ENCODE measurements at places on chromosomes 13 and 19. TPM values are rescaled to one million over a fixed set of nuclear protein-coding genes. Genes with fewer than 3 reads are reported as not detected.

Gene PLA2G4C
- total RNA-seq = 32.7 TPM

Gene AMER2
- total RNA-seq = 0.04 TPM

Gene RELB
- 27.4 TPM for total RNA-seq

Gene LILRB5
- total RNA-seq = 24.1 TPM

Gene ZNF93
- 3.6 TPM for total RNA-seq

- no peak for DNase-seq
Measured at GRCh38 chr13:109113427-109113826, 484.0 kb downstream of the MYO16 start.

DNA sequence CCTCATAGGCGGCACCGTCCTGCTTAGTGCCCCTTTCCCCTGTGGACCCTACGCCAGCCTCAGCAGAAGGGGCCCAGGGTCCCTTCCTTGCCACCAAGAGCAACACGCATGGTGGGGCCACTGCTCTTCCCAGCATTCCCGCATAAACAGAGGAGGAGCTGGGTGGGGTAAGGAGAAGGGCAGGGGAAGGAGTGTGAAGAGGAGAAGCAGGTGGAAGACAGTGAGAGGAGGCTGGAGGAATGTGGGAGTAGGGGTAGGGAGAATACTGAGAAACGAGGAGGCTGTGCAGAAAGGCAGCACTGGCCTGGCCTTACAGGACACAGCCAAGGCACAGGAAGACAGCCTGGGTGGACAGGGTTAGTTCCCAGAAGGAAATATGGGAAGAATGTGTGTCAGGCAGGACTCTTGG is 43.9 kb downstream of the ZNF331 start:
- DNase-seq = no peak

DNA sequence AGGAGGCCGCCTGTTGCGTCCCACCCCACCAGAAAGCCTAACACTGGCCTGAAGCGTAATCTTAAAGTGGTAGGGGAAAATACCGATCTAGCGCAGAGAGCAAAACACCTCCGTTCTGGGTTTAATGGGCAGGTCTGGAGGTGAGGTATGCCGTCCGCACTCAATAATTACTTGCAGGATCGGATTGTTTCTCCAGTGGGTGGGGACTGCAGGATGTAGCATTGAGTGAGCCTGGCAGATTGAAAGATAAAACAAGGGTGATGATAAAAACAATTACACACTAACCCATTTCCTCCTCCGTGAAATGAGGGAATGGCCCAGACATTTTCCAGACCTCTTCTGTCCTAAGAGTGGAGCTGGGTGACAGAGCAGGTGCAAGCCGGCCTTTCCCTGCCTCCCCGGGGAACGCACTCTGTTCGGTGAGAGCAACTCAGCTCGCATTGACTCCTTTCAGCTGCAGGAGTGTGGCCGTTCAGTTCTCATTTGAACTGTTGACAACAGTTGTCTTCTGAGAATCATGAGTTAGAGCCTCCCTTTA is 110.2 kb upstream of the DOCK9 start:
- DNase-seq = no peak

DNA sequence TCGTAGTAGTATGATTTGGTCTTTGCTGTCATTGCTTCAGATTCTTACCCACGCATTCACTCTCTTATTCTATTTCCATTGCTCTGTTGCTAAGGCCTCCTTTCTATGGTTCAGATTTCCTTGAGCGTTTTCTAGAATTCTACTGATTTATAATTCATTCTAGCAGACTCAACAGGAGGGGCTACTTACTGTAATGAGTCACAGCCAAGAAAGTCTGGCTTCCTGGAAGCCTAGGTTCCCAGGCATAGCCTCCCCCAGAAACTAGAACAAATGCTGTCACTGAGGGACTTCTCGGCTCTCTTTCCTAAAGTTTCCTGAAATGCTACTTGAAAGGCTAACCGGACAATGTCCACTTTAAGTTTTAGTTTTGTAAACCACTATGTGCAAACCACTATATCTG is 47.7 kb upstream of the SPATA13 start:
- no peak for DNase-seq

- DNase-seq = no peak
Measured at GRCh38 chr13:97295283-97296182, 73.4 kb downstream of the MBNL2 start.

- no peak for DNase-seq
Measured at GRCh38 chr13:99617474-99618255, 116.4 kb downstream of the TM9SF2 start.

DNA sequence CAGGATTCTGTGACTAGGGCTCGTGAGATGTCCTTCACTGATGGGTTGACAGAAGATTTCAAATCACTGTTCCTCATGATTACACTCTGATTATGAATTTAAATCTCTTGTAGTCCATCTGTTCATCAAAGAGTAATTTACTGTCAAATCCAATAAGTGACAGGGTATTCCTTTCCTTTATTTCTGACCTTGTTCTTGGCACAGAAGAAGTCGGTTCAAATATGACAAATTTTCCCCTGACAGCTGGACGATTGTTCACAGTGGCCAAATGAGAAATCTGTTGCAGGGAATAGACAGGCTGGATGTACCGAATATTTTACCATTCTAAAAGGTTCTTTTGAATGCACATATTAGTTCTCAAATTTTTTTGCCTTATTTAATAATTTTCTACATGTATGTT is 767.3 kb upstream of the GPC6 start:
- DNase-seq = no peak

GRCh38 chr13:103931331-103931845 is 865.2 kb upstream of the SLC10A2 start:
- no peak for DNase-seq

DNA sequence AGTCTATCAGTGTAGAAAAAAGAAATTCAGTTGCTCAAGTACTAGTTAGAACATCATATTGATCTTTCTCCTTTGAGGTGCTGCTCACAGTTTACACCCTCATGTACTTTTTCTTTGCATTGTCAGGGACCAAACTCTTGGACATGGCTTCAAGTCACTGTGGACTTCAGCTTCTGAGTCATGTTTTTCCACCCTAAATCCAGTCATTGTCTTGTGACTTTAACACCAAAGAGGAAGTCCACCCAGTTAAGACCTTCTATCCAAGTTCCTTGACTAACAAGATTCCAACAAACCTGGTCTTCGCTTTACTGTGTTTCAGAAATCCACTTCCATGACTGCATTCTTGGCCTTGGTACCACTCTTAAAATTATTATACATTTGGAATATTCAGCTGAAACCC is 206.7 kb upstream of the ARGLU1 start:
- DNase-seq = no peak

DNA sequence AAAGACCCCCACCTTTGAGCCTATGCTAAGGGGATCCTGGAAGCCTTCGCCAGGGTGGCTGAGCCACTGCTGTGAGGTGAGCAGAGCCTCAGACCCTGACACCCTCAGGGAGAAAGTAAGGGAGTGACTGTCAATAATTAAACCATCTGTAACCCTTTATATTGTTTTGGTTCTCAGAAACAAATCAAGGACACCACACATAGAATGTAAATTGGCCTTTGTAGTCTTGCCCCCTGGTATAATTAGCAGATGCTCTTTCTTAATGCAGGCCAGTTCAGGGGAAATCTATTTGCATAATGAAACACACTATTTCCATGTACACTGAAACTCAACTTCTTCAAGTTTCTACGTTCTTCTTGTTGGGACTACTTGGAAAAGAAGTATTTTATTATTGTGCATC is 127.7 kb upstream of the EDNRB start:
- DNase-seq = no peak

DNA sequence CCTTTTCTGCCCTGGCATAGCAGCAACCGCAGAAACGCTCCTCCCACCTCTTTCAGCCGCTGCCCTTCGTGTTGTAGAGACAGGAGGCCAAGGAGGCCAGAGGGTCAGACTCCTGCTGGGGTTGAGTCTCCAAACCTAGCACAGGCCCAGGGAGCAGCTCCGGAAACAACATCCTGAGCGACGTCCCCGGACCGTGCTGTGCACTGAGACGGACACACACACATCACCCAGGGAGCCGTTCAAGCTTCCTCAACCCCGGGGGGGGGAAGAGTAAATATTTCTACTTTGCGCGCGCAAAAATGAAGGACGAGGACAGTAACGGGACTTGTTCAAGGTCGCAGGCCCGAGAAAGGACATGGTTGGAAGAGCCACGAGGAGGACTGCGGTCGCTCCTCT is 657 bp downstream of the ZNF550 start:
- DNase-seq = no peak

- no peak for DNase-seq
Measured at GRCh38 chr13:62964522-62964921, 1548.9 kb upstream of the PCDH20 start.

DNA sequence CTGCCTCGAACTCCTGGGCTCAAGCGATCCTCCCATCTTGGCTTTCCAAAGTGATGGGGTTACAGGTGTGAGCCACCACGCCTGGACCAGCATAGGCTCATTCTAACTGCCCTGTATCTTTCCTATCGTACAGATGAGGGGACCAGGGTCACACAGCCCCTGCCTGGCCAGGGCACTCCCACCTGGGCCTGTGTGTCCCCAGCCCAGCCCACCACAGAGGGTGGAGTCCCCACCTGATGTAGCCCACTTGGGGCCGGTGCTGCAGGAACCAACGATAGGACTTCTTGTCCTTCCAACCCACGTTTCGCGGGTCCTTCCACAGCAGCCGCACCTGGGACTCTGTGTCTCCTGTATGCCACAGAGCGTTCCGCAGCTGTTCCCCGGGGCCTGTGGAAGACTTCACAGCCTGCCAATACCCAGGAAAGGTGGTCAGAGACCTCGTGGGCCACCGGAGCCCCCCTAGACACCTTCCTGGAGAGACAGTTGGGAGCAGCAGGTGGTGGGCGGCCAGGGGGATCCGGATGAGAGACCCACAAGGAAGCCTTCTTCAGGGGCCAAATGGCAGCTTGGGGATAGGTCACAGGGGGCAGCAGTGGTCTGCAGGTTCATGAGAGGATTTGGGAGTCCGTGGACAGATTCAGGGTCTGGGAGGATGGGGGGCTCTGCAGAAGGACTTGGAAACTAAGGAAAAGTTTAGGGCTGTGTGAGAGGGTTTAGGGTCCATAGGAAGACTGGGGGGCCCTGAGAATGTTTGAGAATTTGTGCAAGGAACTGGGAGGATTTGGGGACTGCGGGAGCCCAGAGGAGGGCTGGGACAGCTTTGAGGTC is 6.9 kb downstream of the COMP start:
- DNase-seq = no peak

- no peak for DNase-seq
Measured at GRCh38 chr19:36847968-36848367, 2.7 kb upstream of the ZNF345 start.

All from sciatic nerve (tissue), 2 donors.